ENCODE measurements at places on chromosomes 3 and 15.
A peak's percentile ranks its signal among the peaks of the same experiment; 100 is the strongest.

- peak; percentile 42 for DNase-seq
These were observed 223.0 kb downstream of the NSUN3 start for GRCh38 chr3:94285872-94286271.

DNA sequence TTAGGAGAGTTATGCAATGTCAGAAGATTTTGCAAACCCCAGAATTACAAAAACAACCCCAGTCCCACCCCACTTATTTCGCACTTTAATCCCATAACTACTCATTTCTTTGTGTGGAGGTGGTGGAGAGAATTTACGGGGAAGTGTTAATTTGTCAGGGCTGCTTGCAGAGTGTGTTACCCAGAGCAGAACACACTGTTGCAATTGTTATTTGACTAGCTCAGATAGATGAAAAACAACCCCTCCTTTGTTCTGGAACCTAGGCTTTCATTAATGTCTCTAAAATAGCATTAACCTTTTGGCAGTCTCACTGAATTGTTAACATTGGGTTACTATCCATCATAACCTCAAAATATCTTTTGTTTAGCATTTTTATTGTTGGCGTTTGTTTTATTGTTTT, 55.8 kb upstream of the MINAR1 start:
- DNase-seq, result no peak

DNA sequence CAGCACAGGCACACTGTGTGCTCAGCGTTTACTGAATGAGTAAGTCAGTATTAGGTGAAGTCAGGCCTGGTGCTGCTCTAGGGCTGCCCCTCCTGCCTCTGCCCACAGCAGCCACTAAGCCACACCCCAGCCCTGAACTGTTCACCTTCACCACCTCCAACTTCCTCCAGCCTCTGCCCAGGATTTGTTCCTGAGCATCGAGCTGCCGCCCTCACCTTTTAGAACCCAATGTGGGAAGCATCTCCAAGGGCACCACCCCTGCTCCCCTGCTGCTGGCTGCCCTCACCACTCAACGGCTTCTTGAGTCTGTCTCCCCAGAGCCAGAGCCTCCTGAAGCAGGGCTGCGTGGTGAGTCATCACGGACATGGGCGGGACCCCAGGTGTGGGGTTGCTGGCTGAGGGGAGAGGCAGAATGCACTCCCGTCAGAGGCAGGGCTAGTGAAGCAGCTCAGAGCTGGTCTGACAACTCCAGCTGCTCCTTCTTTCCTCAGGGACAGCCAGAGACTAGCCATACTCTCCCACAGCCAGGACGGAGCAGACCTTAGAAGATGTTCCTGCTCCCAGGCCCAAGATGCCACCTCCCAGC, 5.8 kb downstream of the HYAL2 start:
- no peak for DNase-seq

DNA sequence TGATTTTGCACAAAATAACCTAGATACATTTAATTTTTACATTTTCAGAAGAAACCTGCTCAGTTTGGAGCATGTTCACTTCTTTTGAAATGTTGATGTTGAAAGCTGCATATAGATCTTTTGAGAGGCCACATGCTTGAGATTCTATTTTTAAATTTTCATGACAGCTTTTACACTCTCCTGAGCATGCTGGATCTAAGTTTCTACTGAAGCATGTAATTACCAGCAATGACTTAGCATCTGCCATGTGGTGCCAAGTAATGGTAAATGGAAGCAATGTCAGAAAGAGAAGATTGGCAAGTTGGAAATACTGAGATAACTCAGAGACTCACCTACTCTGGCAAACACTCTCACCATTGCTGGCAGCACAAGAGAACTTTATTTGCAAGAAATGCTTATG, 310.6 kb downstream of the NSUN3 start:
- DNase-seq, result no peak

DNA sequence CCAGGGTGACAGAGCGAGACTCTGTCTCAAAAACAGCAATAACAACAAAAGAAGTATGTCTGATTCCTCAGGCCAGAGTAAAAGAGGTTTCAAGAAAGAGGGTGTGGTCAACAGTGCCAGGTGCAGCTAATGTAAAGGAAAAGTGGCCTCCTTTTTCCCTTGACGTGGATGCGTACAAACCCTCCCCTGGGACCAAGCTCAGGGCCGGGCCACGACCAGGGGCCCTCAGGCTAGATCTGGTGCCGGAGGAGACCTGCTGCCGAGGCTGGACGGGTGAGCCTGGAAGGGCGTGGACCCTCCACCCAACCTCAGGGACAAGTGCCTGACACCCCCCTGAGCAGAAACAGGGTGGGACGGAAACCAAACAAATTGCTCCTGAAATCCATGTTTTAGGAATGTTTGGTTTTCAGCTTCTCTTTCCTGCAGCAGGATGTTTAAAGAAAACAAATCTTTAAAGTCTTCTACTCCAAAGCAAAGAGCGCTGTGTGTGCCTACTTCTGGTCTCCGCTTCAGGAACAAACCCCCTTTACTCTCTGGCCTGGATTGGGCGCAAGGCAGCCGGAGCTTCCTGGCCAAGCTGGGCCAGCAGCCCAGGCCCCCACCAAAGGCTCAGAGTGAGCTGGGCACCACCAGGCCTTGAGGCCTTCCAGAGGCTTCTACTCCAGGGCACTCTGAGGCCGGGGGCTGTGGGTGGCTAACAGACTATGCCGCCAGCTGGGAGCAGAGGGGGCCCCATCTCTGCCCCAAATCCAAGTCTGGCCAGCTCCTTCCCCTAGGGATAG, 21.4 kb downstream of the ZDHHC19 start:
- DNase-seq, result no peak

GRCh38 chr3:33791477-33792166, 6.8 kb upstream of the PDCD6IP start:
- DNase-seq, result no peak

DNA sequence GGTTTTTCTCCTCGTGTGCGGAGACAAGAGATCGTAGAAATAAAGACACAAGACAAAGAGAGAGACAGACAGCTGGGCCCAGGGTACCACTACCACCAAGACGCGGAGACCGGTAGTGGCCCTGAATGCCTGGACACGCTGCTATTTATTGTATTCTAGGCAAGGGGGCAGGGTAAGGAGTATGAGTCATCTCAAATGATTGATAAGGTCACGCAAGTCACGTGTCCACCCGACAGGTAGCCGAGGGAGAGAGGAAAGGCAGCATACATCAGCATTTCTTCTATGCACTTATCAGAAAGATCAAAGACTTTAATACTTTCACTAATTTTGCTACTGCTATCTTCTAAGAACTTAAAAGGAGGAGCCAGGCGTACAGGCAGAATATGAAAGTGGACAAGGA, 28.2 kb downstream of the MYL3 start:
- DNase-seq, result no peak

DNA sequence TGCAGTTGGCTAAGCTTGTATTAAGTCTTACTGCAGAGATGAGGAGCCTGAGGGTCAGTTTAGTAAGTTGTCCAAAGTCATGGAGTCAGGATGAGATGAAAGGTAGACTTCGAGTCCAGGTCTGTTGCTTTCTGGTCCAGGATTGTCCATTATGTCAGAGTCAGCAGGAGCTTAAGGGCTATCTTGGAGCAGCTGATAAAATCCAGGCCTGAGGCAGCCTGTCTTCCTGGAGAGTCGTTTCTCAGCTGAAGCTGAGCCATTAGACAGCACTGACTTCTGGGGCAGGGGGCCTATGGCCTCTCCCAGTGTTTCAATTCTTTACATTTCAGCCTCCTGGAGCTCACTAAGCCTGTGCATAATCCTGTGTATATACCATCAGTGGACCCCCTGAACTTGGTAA, 219.5 kb upstream of the GAP43 start:
- no peak for DNase-seq

DNA sequence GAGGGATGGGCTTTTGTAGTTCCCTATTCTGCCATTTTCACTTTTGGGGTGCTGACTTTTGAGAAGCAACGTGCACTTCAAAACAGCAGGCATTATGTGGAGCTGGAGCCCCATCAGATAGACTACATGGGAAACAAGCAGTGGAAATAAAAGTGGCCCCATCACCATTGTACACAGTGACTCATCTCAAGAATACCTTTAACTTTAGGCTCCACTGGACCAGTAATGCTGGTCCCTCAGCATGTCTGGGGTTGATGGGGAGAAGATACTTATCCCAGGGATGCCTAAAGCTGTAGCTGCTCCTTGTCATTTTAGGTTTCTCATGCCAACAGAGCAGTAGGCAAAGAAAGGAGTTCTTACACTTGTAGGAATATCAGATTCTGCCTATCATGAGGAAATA, 45.0 kb downstream of the LSM3 start:
- no peak for DNase-seq

GRCh38 chr3:159263750-159264553, 462.1 kb downstream of the MFSD1 start:
- peak; percentile 73 for DNase-seq

DNA sequence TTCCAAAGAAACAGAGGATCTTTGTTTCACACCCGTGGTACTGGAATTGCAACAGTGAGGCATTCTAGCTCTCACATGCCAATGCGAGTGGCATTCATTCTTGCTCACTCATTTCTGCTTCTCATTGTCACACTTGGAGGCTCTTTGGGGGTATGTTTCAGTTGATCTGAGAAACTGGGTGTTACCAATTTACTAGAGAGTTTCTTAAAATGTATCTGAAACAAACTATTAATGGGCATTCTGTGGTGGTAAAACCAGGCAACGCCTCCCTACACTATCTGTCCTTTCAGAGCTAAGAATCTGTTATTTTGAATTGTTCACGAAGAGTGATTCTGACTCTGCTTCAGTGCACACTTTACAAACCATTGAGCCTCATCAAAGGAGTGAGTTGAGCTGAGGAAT, 140.6 kb upstream of the BHLHE40 start:
- DNase-seq, result no peak

DNA sequence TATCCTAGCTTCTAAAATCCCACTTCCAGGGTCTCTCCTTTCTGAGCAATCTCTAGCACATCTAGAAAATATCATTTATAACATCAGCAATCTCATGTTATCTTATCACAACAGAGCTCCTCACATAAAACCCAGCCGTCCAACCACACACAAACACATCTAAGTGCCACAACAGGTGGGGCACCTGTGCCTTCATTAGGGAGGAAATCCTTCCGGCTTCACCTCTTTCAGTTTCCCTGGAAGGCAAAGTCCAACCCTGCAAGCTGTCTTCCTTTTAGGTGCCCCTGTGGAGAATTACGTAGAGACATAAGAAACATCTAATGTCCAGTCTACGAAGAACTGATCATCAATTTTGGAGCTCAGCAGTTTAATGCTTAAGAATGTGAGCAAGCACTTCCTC, 1.6 kb downstream of the ZDHHC3 start:
- no peak for DNase-seq

GRCh38 chr3:127731546-127732289, 59.0 kb downstream of the ABTB1 start:
- DNase-seq, result no peak

DNA sequence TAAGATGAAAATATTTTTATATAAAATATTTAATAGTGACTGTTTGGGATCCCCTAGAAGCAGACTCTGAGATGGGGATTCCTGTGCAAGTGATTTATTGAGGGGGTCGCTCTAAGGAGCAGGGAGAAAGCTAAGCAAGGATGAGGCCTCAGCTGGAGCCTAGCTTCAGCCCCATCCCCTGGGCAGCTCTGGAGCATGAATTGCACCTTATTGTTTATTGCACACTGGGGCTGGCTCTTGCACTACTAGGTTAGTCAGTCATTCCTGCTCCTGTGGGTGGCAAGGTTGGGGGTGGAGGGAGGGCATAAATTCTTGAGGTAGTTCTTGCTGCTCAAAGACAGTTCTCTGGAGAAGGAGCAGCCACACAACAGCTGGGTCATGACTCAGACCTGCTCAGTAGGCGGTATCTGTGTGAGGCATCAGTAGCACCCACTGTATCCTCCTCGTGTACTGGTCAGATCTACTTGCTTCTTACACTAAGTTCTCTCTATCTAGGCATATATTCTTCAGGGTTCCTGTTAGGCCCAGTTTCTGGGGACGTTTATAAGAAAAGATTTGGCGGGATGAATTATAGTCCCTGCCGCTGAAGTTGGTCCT, 27.2 kb upstream of the TNFSF10 start:
- no peak for DNase-seq
